Regular cardiac myocyte (primary cell): ENCODE measurements at places on chromosomes 11 and 22. TPM values are rescaled to one million over a fixed set of nuclear protein-coding genes. Genes with fewer than 3 reads are reported as not detected.

The CD3E gene
- total RNA-seq = not detected in 2 replicates

The NOX4 gene
- 3.6 and 3.9 TPM in 2 replicates for total RNA-seq

The NPAT gene
- 10.2 and 11.8 TPM in 2 replicates for total RNA-seq

The OR8G5 gene
- not detected in 2 replicates for total RNA-seq

The IGSF9B gene
- total RNA-seq = under 0.01 TPM in 2 replicates

The PGA5 gene
- not detected in 2 replicates for total RNA-seq

The GRAP2 gene
- under 0.01 TPM in 1 of 2 replicates, not detected in the other for total RNA-seq

The ADAMTS15 gene
- 13.5 and 29.1 TPM in 2 replicates for total RNA-seq

The RIMBP3C gene
- 0.38 and 0.56 TPM in 2 replicates for total RNA-seq

The FBLN1 gene
- total RNA-seq = 6.7 and 18.3 TPM in 2 replicates

The SLC22A9 gene
- not detected in 2 replicates for total RNA-seq

The SLC22A6 gene
- not detected in 2 replicates for total RNA-seq

The SLC37A2 gene
- total RNA-seq = 0.56 and 1.3 TPM in 2 replicates

The ANO9 gene
- total RNA-seq = not detected in 2 replicates

The GGT5 gene
- 7.1 and 9.9 TPM in 2 replicates for total RNA-seq

The CHADL gene
- total RNA-seq = 0.96 and 1.4 TPM in 2 replicates

The ISX gene
- total RNA-seq = not detected in 2 replicates

The GGTLC3 gene
- total RNA-seq = not detected in 2 replicates

The F2 gene
- 0.19 and 0.28 TPM in 2 replicates for total RNA-seq

The SNU13 gene
- 69.9 and 127 TPM in 2 replicates for total RNA-seq

The PGA4 gene
- not detected in 2 replicates for total RNA-seq

The MMP12 gene
- 0.56 TPM in 1 of 2 replicates, not detected in the other for total RNA-seq

The CCDC82 gene
- 20.6 and 24.9 TPM in 2 replicates for total RNA-seq

The CELSR1 gene
- total RNA-seq = 0.58 and 2.0 TPM in 2 replicates

The CCDC188 gene
- total RNA-seq = 0.38 and 0.56 TPM in 2 replicates

The ASPHD2 gene
- total RNA-seq = 1.5 and 2.5 TPM in 2 replicates

The FAM111A gene
- total RNA-seq = 44.8 and 69.8 TPM in 2 replicates

The APOBEC3B gene
- total RNA-seq = 0.56 and 13.0 TPM in 2 replicates

The THY1 gene
- total RNA-seq = 3.3 and 9.6 TPM in 2 replicates

The OR8D1 gene
- total RNA-seq = under 0.01 TPM in 1 of 2 replicates, not detected in the other

The KRTAP5-7 gene
- not detected in 2 replicates for total RNA-seq

The CTSD gene
- total RNA-seq = 95.1 and 355 TPM in 2 replicates

The MAP4K2 gene
- 6.2 and 11.1 TPM in 2 replicates for total RNA-seq

The ANKK1 gene
- total RNA-seq = 0.28 TPM in 1 of 2 replicates, not detected in the other

The IGF2 gene
- under 0.01 and 1.7 TPM in 2 replicates for total RNA-seq

The PRRG4 gene
- total RNA-seq = under 0.01 TPM in 2 replicates

The TRIM34 gene
- 8.6 and 13.2 TPM in 2 replicates for total RNA-seq

The PATE2 gene
- 0.38 TPM in 1 of 2 replicates, not detected in the other for total RNA-seq

The SCGB2A2 gene
- not detected in 2 replicates for total RNA-seq

The DLG2 gene
- total RNA-seq = 0.58 and 1.4 TPM in 2 replicates

The CARD18 gene
- total RNA-seq = not detected in 2 replicates

The GAL3ST3 gene
- not detected in 2 replicates for total RNA-seq

The LIF gene
- total RNA-seq = 79.2 and 97.8 TPM in 2 replicates

The GAS2 gene
- 2.3 and 3.4 TPM in 2 replicates for total RNA-seq

The CD248 gene
- 28.5 and 40.3 TPM in 2 replicates for total RNA-seq

The OR8D4 gene
- not detected in 2 replicates for total RNA-seq

The CD6 gene
- not detected in 2 replicates for total RNA-seq

The IZUMO1R gene
- total RNA-seq = not detected in 2 replicates

The OR51B4 gene
- not detected in 2 replicates for total RNA-seq

The CLCF1 gene
- total RNA-seq = 3.4 and 7.1 TPM in 2 replicates

The PYGM gene
- 1.7 and 6.8 TPM in 2 replicates for total RNA-seq

The SHANK2 gene
- total RNA-seq = 5.0 and 6.5 TPM in 2 replicates
